GOT3 (cell line): ENCODE measurements at places on chromosomes 2 and 18.

DNA sequence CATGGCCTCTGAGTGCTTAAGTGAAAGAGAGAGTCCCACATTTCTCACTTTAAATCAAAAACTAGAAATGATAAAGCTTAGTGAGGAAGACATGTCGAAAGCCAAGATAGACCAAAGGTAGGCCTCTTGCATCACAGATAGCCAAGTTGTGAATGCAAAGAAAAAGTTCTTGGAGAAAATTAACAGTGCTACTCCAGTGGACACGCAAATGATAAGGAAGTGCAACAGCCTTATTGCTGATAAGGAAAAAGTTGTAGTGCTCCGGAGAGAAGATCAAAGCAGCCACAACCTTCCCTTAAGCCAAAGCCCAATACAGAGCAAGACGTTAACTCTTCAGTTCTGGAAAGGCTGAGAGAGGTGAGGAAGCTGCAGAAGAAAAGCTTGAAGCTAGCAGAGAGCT lies 32.1 kb downstream of the PSMD1 start:
- DNase-seq, result no peak

GRCh38 chr2:12896318-12896982 lies 179.7 kb downstream of the TRIB2 start:
- no peak for DNase-seq

DNA sequence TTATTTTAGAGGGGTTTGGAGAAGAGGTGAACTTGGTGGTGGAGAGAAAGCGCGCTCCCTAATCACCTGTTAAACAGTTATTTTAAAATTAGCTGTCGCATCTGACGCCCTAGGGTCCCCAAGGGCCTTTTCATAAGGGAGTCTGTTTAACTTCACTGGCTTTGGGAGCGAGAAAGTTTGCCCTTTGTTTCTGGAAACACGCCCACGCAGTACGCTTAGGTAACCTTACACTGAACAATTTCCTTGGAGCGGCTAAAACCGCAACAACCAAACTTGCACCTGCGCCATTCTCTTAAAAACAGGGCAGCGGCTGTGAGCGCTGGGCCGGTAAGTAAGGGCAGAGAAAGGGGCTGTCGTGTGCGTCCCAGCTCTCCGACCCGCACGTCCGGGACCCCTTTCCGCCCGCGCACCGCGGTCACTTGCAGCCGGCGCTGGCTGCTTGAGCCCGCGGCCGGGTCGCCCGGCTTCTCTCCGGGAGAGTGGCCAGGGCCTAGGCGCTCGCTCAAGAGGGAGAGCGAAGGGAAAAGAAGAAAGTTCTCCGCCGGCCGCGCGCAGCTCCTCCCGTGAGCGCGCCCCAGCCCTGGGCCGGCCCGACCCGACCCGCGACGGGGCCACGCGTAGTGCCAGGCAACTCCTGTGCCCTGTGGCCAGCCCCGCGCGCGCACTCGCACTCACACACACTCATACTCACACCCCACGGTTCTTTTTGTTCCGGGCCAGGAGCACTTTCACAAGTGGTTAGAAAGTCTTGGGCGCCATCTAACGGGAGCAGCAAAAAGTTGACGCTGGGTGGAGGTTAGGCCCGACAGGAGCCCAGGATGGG lies 19.2 kb downstream of the POU3F3 start:
- no peak for DNase-seq

DNA sequence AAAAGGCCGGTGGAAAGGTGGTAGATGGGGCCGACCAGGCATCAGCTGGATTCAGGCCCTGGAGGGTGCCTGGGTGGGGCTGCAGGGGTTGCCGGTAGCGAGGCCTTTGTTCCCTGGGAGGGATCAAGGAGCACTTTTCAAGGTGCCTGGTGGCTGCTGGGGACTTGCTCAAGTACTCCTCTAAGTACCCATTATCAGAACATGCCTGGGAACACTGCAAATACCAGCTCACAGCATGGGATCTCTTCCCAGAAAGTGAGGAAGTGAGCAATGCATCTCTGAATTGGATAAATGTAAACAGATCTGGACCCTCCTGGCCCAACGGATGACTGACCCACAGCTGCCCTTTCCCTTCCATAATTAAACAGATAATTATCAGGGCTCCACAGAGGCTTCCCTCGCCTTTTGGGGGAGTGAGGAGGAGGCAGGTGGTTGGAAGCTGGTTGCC lies 210.5 kb downstream of the SH3RF3 start:
- DNase-seq, result no peak

- DNase-seq, result no peak
Observed at GRCh38 chr2:183291436-183291835, 167.2 kb downstream of the NUP35 start.

- DNase-seq, result no peak
Observed at GRCh38 chr2:233082931-233083755, 23.0 kb downstream of the INPP5D start.

GRCh38 chr2:225090746-225091145 lies 48.5 kb upstream of the DOCK10 start:
- DNase-seq, result no peak

DNA sequence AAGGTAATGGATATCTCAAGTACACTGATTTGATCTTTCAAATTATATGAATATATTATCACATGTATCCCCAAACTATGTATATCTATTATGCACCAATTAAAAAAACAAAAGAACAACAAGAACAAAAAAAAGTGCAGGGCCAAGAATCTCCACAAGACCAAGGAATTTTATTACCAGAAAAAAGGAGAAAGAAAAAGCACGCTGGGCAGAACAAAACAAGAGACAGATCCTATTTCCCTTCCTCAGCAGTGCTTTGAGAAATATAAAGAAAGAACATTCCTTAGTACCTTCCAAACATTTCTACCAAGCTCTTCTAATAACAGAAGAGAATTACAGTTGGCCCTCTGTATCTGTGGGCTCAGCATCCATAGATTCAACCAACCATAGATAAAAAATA lies 144.7 kb upstream of the CREB1 start:
- DNase-seq, result no peak

- DNase-seq, result no peak
Observed at GRCh38 chr18:13283746-13284145, 65.2 kb downstream of the LDLRAD4 start.

GRCh38 chr2:115572746-115573145 lies 1130.3 kb downstream of the DPP10 start:
- DNase-seq, result no peak

GRCh38 chr2:206572725-206573124 lies 69.6 kb upstream of the FAM237A start:
- DNase-seq, result no peak

DNA sequence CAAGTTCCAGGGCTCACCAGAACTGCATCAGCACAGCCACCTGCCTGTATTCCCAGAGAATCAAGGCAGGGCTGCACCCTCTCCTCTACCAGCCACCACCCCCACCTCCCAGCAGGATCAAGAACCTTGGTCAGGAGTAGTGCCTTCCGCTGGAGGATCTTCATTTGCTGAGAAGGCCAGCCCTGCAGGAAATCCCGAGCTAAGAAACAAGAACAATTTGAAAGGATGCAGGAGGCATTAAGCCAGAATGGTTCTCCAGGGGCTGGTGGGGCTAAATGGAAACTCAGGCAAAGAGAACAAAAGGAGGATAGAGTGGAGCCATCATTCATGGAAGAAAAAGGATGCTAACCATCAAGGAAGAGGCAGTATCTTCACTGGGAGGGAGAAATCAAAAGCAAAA lies 147.3 kb upstream of the SLC14A2 start:
- DNase-seq, result no peak

DNA sequence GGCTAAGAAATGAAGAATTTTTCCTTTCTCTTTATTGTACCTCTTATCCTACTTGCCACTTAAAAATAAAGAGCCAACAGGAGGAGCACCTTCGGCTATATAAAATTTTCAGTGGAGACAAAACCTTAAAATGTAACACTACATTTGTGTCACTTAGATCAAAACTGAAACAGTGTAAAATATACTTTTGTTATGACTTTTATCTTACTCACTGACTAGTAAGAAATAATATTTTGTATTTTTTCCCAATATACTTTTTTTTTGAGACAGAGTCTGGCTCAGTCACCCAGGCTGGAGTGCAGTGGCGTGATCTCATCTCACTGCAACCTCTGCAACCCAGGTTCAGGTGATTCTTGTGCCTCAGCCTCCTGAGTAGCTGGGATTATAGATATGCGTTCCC lies 28.3 kb downstream of the KCNJ13 start:
- no peak for DNase-seq

DNA sequence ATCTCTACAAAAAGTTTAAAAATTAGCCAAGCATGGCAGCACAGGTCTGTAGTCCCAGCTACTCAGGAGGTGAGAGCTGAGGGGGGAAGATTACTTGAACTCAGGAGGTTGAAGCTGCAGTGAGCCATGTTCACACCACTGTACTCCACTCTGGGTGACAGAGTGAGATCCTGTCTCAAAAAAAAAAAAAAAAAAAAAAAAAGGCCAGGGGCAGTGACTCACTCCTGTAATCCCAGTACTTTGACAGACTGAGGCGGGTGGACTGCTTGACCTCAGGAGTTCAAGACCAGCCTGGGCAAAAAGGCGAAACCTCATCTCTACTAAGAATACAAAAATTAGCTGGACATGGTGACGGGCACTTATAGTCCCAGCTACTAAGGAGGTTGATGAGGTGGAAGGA lies 37.0 kb downstream of the PUM2 start:
- no peak for DNase-seq

GRCh38 chr18:58640891-58641610 lies 12.2 kb upstream of the ALPK2 start:
- no peak for DNase-seq

GRCh38 chr2:176125772-176126054 lies 3.2 kb downstream of the HOXD9 start:
- no peak for DNase-seq

DNA sequence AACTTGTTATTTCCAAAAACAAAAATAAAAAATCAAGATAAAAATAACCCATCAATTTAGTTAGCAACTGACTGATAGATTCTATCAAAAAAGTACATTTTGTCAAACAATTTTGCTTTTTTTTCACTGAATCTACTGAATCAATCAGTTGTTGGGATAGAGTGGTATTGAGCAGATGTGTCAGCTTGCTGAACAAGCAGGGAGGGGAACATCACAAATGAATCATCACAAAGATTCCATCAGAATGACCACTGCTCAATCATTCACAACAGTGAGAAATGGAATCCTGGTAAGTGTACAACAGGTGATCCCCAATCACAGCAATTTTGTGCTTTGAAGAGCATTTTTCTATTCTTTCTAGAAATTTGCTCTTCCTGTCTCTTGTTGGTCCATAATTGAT lies 12.3 kb upstream of the SLC14A2 start:
- no peak for DNase-seq

DNA sequence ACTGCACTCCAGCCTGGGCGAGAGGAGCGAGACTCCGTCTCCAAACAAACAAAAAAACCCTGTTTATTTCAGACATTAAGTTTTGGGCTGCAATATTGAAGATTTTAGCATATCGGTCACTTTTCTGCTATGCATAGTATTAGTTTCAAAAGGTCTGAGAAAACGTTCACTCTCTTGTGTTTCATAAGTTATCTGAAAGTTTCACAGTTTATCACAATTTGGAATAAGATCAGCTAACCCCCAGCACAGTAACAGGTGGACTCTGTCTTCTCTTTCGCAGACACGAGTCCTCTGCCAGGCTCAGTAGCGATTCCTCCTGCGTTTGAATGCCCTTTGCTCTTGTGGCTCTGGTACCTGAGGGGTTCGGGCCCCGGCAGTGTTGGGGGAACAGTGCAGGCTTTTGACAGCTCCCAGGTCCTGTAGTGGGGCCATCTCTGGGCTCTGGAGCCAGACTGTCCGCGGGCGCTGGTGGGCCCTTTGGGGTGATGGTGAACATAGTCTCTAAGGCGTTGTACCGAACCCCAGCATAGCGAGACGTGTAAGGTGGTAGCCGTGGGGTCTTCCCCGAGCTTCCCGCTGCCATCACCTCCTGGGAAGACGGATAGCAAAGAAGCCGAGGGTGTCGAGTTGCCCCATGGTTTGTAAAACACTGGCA lies 20.4 kb downstream of the NFATC1 start:
- DNase-seq, result no peak

- peak; percentile 68 for DNase-seq
Observed at GRCh38 chr2:64807417-64807816, 153.7 kb upstream of the SERTAD2 start.

DNA sequence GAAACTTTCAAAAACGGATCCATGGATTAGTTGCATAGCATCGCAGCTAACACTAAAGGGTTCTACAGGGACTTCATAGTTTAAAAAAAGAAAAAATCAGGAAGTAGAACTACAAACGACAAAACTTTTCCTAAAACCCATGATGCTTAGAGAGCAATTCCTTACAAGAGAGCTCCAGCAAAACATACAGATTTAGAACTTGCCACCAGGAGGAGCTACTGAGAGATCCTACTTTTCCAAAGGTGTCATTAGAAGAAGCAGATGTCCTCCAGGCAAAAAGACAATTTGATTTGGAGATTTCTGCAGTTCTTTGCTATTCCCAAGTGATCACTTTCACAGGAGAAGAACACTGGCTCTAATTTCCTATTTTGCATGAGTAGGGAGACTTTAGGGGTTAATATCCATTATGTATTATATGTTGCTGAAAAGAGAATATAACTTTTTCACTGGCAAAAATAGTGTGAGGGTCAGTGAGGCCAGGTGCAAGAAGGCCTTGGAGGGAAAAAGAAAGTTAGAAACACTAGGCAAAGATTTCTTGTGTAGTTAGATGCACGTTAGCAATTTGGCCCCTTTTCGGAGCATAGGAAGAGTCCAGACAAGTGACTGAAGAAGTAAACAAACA lies 436.2 kb downstream of the SUCLG1 start:
- no peak for DNase-seq

DNA sequence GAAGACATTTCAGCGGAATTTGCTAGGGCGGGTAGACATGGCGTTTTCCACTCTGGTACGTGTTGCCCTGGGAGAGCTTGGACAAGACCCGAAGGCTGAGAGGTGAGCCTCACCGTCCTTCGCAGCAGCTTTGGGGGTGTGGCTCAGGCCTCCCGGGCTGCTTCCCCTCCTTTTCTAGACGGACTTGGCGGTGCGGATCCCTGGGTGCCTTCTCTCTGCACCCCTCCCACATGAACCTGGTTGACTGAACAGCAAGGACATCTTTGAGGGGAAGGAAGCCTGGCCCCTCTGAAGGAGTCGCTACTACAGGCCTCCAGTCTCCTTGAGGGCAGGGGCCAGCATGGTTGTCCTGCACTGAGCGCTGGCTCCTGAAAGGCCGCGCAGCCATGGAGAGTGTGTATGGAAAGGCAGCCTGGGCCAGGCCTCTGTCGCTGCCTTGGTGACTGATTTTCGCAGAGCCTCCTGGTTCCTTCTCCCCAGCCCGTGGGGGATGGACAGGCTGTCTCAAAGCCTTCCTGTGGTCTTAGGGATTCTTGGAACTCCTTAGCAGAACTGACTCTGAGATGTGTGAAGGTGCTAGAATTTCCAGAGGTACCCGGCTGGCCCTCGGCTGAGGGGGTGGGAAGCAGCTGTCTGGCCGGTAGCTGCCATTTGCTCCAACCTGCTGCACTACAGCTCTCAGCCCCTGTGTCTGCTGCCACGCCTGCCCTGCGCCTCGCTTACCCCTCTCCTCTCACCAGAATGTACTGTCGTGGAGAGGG lies 9.9 kb downstream of the CNNM4 start:
- DNase-seq, result no peak

GRCh38 chr18:9273221-9273620 lies 61.4 kb upstream of the TWSG1 start:
- no peak for DNase-seq

GRCh38 chr18:44520981-44521667 lies 159.6 kb upstream of the SETBP1 start:
- no peak for DNase-seq

- DNase-seq, result no peak
Observed at GRCh38 chr2:22990246-22990645, 394.7 kb upstream of the KLHL29 start.
